ENCODE measurements at places on chromosomes 4 and X.

DNA sequence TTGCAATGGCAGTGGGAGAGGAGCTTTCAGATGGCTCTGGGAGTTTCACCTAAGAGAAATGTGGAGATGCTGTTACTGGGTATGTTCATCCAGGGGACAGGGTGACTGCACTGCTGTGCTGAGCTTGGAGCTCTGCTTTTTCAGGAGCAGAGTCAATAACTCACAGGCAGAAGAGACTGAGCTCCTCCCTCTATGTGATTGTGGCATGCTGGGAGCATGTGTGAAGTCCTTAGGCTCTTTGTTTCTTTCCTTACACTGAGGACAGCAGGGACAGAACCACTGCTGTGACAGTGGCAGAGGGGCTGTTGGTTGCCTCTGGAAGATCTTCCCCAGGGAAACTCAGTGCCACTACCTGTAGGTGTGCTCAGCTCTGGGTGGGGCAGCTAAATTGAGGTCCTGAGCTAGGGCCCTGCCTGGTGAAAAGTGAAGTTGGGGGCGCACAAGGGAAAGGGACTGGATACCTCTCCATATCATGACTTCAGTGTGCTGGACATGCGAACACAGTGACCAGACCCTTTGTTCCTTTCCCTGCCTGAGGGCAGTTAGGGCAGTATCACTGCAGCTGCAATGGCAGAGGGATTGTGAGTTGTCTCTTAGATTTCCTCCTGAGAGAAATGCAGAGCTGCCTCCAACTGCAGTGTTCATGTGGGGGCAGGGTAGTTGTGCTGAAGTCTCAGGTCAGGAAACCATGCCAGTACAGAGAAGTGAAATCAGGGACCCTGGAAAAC lies 156.7 kb downstream of the TENT5D start:
- DNase-seq: no peak

GRCh38 chr4:132992686-132993085 lies 156.4 kb upstream of the PCDH10 start:
- DNase-seq: no peak

GRCh38 chr4:164027805-164028204 lies 533.3 kb downstream of the TMA16 start:
- DNase-seq: no peak

DNA sequence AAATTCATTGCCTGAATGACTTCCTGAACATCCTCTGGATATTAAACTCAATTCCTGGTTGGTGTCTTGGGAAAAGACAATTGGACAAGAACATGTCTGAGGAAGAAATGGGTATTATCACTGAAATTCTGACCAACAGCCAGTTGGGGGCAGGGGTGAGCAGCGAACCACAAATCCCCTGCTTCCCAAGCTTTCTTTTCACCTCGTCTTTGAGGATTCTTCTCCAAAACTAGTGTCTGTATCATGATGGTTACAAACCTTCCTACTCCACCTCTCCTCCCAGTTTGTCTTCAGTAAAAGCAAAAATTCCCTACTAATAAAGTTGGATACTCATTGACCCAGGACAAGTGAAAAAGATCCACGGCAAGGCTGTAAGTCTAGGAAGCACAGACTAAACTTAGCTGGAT lies 48.3 kb upstream of the WDR1 start:
- DNase-seq: no peak

DNA sequence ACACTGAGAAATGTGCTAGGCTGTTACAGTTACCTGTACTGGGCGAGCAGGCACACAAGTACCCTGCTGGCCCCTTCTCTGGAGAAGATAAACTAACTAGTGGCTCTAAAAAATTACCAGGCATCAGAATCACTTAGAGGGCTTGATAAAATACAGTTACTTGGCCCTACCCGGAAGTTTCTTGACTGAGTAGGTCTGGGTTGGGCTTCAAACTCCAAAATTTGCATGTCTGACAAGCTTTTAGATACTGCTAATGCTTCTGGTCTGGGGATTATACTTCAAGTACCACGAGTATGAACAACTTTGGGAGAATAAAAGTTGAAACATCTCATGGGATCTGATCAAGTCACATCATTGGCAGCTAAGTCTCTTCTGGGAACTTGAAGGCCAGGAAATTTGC lies 30.8 kb downstream of the CEP135 start:
- DNase-seq: no peak

- no peak for DNase-seq
These were observed 33.0 kb downstream of the MTHFD2L start for GRCh38 chr4:74190919-74191397.

DNA sequence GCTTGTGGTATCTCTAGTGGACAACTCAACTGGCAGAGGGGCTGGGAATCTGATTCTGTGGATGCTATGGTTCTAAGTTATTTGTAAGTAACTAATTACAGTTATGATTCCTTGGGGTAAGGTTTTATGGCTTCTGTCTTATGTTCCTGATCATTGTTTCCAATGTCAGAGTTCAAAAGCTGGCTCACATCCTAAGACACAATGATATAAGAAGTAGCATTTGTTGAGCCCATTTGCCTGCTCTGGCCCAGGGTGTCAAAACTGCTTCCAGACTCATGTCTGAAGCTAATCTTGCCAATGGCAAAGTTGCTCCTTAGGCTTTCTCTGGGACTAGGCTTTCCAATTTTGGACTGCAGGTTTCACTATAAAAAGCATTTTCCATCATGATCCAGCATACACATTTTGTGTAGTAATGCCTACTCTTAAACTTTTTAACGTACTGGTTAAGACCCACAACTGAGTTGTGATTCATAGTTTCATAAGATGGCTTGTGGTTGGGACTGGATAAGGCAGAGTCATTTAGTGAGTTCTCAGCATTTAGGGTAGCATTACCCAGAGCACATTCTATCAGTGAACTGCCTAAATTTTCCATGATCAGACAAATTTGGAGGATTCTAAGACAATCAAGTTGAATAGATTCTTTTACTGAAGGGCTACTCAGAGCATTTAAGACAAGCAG lies 50.0 kb downstream of the CCNI start:
- DNase-seq: no peak

GRCh38 chr4:78665216-78665770 lies 110.9 kb upstream of the BMP2K start:
- no peak for DNase-seq

DNA sequence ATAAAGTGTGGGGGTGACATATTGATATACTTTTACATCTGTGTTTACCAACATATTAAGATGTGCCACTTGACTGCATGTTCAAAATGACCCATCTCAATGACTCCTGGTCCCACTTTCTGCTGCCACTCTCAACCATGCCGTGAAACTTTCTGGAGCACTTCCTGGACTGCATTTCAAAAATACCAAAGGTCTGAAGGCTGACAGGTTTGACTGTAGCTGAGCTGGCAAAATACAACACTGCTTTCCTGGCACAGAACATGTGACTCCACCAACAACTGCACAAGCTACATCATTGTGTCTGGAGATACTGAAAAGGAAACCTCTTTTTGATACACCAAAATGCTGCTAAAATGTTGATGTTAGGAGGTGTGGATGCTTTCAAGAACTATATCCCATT lies 184.8 kb downstream of the UNC5C start:
- no peak for DNase-seq

- DNase-seq: no peak
These were observed 645.1 kb downstream of the RAPGEF2 start for GRCh38 chr4:159747983-159748382.

- DNase-seq: no peak
These were observed 528.6 kb downstream of the ANKRD50 start for GRCh38 chr4:124183926-124184325.

DNA sequence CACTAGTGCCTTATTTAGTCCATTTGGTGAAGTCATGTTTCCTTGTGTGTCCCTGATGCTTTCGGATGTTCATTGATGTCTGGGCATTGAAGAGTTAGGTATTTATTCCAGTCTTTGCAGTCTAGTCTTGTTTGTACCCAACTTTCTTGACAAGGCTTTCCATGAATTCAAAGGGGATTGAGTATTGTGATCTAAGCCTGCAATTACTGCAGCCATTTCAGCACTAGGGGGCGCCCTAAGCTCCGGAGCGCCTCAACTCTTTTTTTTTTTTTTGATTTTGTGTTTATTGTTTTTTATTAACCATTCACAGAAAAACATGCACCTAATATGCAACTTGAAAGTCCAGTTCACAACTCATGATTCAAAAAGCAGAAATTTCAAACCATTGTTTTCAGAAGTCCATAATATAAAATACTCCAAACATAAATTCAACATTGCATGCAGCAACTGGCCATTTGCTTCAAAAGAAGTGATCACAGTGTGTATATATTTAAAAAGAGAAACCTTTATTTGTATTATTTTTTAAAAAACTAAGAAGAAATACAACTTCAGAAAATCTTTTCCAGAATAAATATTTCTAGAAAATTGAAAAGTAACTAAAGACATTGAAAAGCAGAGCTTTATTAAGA lies 59.2 kb downstream of the PTPN13 start:
- no peak for DNase-seq

GRCh38 chr4:10577018-10577417 lies 107.5 kb downstream of the CLNK start:
- no peak for DNase-seq

GRCh38 chrX:2679534-2680485 lies 11.3 kb upstream of the CD99 start:
- DNase-seq: no peak

GRCh38 chr4:124030147-124030546 lies 633.6 kb downstream of the SPRY1 start:
- no peak for DNase-seq

DNA sequence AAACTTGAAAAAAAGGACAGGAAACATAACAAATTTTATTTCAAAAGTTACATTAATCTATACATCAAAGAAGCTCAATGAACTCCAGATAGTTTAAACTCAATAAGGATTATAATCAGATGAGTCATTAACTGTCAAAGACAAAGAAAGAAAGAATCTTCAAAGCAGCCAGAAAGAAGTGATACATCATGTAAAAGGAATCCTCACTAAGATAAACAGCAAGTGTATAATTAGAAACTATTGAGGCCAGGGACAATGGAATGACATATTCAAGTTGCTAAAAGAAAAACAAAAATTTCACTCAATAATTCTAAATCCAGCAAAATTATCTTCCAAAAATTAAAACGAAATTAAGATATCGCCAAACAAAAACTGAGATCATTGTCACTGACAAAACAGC lies 161.6 kb upstream of the NWD2 start:
- DNase-seq: no peak

DNA sequence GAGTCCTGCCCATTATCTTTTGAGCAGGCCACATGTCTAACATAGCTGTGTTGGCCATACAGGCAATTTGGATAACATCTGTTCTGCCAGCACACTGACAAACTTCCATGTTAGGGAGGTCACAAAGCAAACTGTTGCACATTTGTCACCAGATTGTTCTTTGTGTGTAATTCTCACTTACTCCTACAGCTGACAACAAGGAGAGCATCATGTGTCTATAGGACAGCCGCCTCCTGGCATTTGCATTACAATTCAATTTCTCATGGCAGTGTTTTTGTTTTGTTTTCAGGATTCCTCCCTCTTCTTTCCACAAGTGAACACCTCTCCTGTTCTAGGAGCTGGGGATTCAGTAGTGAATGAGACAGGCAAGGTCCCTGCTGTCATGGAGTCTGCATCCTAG lies 94.3 kb upstream of the LEF1 start:
- no peak for DNase-seq

DNA sequence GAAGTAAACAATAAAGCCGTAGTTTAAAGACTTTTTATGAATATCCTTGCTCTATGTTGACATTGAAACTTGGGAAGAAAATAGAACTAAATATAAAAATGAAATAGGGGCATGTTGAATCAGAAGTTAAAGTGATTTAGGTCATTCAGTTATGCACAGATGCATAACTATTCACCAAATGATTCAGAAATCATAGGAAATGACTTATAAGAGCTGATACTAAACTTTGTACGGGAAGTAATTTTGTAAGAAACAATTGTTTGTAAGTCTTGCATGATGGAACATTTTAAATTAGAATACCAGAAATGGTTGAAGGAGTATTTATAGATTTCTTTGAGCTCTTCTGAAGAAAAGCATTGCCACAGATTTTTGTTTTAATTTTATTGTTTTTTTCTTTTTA lies 246.5 kb downstream of the CPE start:
- DNase-seq: no peak

DNA sequence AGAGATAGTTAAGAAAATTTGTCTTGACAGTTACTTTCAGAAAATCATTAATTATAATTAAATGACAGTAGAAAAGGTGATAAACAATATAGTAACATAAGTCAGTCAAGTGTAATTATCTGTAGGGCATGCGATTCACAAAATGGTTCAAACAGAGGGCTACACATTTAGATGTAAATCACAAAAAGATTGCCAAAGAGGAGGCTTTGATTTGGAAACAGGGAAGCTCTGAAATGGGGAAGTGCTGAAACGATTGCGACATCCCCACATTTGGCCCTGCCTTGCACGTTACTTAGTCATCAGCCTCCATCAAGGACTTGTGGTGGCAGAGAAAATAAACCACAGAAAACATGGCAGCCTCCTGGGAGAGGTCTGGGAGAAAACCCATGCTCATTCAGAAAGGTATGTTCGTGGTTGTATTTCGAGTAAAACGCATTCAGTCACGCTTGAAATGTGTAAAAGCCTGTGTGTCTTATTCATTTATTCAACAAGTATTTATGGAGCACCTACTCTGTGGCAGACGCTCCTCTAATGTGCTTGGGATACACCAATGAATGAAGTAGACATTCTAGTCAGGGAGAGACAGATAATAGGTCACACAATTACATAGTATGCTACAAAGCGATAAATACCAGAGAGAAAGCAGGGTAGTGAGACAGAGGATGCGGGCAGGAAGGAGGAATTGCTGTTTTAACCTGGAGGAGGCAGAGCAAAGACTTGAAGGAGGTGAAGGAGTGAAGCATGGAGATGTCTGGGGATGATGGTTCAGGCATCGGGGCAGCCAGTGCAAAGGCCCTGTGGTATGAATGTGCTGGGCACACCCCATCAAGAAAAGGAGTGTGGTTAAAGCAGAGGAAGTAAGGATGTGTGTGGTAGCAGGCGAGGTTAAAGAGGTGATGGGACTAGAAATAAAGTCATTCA lies 7.8 kb downstream of the RBM47 start:
- no peak for DNase-seq

- DNase-seq: no peak
These were observed 25.2 kb upstream of the SLC2A9 start for GRCh38 chr4:10046471-10046870.

- no peak for DNase-seq
These were observed 21.9 kb upstream of the IGFBP7 start for GRCh38 chr4:57131849-57132742.

- no peak for DNase-seq
These were observed 651.4 kb downstream of the STPG2 start for GRCh38 chr4:97491856-97492255.
